Activated naive CD4-positive, alpha-beta T cell treated with anti-CD3 and anti-CD28 coated beads, Interleukin-2, amount 50 U/mL, for 72 hours (primary cell): ENCODE measurements at places on chromosomes 5 and 9. TPM values are rescaled to one million over a fixed set of nuclear protein-coding genes. Genes with fewer than 3 reads are reported as not detected.

ECM2 gene
- total RNA-seq: not detected

CYLC2 gene
- total RNA-seq: not detected

PCDHGA5 gene
- total RNA-seq: not detected

FABP6 gene
- not detected for total RNA-seq

SLC4A9 gene
- total RNA-seq: 0.25 TPM

GIN1 gene
- 12.6 TPM for total RNA-seq

KCNMB1 gene
- total RNA-seq: not detected

SLIT3 gene
- 2.0 TPM for total RNA-seq

GLRA1 gene
- total RNA-seq: not detected

VCAN gene
- total RNA-seq: 0.11 TPM
